ENCODE measurements at places on chromosomes 16 and 17. TPM values are rescaled to one million over a fixed set of nuclear protein-coding genes. Genes with fewer than 3 reads are reported as not detected.
A peak's percentile ranks its signal among the peaks of the same experiment; 100 is the strongest.

Gene ABCC12
- total RNA-seq, result not detected

Gene NPIPB8
- total RNA-seq, result not detected

Gene CCL2
- total RNA-seq, result 1,648 TPM

Gene SLC13A2
- not detected for total RNA-seq

Gene SPN
- total RNA-seq, result 0.89 TPM

Gene CLEC19A
- total RNA-seq, result not detected

Gene NCBP3
- 18.8 TPM for total RNA-seq

DNA sequence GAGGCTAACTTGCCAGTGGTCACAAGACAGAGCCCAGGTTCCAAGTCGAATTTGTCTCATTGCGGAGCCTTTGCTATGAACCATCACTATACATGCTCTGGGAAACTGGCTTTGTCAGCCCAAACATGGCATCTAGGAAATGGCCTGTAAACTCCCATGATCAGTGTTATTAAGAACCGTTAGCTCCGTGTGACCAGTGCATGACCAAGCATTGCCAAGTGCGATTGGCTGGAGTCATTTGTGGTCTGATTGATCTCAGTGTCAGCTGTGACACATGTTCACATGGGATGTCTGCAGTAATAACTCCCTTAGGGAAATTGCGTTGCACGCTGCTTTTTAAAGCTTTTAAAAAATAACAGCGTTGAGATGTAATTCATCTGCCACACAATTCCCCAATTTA is 18.6 kb upstream of the CDH3 start:
- no peak for DNase-seq

- peak; percentile 86 for DNase-seq
Observed at GRCh38 chr16:76535-77272, 1.3 kb upstream of the MPG start.

DNA sequence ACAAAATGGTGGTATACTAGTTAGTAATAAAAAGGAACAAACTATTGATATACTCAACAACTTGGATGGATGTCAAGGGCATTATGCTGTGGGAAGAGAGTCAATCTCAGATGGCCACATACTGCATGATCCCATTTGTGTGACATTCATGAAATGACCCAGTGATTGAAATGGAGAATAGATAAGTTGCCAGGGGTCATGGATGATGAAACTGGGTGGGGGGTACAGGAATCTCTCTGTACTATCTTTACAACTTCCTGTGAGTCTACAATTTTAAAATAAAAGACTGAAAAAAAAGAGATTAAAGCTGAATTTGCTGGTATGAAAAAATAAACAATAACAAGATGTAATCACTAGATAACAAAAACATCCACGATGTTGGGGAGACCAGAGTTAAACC is 70.5 kb upstream of the CDYL2 start:
- no peak for DNase-seq

GRCh38 chr16:964356-965035 is 6.3 kb downstream of the LMF1 start:
- no peak for DNase-seq

DNA sequence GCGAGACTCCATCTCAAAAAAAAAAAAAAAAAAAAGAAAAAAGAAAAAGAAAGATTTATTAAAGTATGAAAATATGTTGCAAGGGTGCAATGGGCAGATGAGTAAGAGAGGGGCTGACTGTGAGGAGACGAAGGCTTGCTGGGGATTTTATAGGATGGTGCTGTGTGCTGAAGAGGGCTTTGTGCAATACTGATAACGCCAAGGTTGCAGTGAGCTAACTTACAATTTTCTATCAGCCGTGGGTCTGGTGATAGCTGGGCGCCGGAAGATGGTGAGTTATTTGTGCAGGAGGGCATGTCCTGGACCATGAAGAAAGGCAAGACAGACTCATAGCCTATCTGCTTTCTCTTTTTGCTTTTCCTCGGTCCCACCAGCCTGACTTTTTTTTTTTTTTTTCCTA is 281.1 kb downstream of the MAP2K6 start:
- DNase-seq, result no peak

- no peak for DNase-seq
Observed at GRCh38 chr17:68570526-68570925, 30.6 kb downstream of the FAM20A start.

DNA sequence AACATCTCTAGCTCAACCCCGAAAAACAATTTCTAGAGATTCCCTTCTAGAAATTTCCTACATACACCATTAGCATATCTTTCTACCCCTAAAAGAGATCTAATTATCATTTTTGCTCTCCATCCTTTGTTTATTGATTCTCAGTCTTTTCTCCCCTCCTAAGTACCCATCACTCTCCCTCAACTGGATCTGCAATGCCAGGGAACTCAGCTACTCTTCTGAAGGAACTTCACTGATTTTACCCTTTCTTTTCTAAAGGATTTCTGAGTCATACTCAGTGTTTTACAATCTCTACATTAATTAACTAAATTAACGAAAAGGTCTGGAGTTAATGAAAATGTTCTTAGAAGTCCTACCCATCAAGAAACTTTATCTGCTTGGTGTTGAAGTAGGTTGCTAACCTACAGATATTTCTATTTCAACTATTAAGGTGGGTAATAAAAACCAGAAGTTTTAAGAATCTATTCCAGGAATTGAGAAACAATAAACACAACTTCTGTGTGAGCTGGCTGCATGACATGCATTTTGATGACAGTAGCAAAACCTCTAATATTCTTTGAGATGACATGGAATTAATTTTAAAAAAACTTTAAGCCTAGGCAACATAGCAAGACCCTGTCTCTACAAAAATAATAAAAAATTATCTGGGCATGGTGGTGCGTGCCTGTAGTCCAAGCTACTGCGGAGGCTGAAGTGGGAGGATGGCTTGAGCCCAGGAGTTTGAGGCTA is 13.6 kb downstream of the CREBBP start:
- DNase-seq, result no peak

DNA sequence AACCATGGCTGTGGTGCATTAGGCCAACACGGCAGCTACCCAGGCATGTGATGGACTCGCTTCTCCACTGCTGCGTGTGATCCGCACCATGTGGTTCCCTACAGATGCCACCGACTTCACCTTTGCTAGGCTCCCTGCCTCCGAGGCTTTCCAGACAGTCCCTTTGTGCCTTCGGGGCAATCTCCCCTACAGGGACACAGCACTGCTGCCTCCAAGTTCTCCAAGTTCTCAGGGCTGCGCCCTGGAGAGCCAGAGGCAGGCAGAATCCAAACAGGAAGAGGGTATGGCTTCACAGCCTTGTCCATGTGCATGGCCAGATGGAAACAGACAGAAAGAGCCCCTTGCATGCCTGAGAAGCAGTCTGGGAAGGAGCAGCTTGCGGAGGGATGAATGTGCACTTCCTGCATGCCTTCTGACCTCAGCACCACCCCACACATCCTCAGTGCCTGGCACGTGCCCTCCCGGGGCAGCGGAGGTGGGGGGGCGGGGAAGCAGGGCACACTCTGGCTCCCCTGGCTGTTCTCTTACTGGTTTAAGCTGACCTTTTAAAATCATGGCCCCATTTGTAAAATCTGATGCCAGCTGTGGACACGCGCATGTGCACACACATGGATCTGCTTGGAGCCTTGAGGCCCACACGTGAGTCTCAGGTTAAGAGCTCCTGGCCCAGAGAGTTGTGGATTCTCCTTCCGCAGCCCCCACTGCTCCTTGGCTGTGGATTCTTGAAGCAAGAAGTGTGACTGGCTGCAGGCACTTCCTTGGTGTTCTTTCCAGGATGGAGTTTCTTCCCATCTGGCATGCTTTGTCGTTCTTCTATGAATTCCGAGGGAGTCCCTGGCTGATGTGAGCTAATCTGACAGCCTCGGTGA is 55.3 kb upstream of the MTSS2 start:
- peak; percentile 77 for DNase-seq

DNA sequence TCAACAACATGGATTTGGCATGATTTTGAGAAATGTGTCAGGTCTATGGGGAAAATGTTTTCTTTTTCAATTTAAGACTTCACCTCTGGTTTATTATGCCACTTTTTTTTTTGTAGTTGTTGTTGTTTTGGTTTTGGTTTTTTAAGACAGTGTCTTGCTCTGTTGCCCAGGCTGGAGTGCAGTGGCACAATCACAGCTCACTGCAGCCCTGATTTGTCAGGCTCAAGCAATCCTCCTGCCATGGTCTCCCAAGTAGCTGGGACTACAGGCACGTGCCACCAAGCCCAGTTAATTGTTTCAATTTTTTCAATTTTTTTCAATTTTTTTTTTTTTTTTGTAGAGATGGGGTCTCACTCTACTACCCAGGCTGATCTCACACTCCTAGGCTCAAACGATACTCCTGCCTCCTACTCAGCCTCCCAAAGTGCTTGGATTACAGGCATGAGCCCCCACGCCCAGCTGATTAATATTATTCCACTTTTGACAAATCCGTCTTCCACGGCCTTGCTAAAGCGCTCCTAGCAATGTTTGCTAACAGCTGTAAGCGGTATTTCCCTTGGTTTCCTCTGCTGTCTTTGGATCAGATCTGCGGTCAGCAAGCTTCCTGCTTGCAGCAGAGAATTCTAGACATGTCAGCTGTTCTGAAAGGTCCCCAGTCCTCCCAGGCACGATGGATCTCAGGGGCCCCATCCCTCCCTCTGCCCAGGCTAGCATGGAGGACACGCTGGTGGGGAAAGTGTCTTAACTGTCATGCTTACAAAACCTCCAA is 7.0 kb upstream of the MILR1 start:
- DNase-seq, result peak; percentile 71

DNA sequence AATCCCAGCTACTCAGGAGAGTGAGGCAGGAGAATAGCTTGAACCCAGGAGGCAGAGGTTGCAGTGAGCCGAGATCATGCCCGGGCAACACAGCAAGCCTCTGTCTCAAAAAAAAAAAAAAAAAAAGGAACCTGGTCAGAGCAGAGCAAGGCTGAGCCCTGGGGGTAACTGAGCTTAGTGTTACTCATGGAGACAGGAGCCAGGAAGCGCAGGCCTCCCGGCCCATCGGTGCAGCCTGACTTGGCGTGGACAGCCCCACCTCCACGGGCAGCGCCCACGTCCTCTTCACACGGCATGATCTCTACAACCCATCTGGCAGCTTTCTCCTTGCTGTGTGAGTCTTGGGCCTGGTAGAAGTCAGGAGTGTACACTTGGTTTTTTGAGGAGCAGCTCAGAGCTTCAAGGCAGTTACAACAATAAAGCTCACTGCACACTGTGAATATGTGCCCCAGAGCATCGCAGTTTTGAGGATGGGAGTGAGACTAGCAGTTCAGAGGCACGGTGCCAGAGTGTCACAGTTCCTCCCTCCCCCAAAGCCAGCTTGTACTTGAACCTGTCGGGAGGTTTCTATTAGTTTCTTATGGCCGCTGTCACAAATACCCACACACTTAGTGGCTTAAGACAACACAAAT is 129.9 kb downstream of the RAP1GAP2 start:
- DNase-seq, result peak; percentile 77

- peak; percentile 14 for DNase-seq
Observed at GRCh38 chr16:78437352-78437968, 338.0 kb downstream of the WWOX start.

Measured in Daoy (cell line).